ENCODE measurements at places on chromosomes 1 and 21.

DNA sequence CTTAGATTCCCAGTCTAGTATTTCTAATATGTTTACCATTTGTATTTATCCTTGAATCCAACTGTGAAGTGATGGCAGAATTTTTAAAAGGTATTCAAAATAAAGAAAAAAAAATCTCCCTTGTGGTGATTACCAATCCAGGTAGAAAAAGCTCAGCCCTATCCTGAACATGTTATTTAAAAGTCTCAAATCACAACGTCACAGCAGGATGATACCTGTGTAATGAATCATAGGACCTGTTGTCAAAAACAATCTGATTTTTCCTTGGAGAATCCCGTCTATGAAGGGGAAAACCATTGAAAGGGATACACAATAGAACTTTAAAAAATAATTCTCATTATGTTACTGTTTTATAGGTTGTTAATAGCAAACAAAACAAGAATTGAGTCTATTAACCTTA is 76.9 kb upstream of the LBR start:
- DNase-seq = no peak

- no peak for DNase-seq
Measured at GRCh38 chr1:41536361-41536802, 51.9 kb upstream of the EDN2 start.

- DNase-seq = no peak
Measured at GRCh38 chr1:31905093-31905509, 33.1 kb downstream of the PTP4A2 start.

DNA sequence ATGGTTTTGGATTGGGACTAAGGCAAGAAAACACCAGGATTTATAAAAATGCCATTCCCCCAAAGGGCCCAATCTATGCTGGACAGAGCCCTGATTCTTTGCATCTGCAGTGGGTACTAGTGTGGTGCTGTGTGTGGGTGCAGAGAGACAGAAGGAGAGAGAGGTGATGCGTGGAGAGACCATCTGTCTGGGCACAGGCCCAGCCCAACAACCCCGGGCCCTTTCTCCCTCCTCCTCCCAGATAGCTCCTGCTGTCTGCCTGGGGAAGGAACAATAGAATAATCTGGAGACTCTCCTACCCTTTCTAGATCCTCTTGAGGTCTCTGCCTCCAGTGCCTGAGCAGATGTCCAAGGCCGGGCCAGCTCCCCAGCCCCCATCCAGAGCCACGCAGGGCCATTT is 15.1 kb downstream of the KIAA1614 start:
- DNase-seq = no peak

GRCh38 chr1:169517558-169518186 is 31.9 kb upstream of the SLC19A2 start:
- DNase-seq = no peak
